DMS153 (cell line): ENCODE measurements at places on chromosomes 6 and 20.

DNA sequence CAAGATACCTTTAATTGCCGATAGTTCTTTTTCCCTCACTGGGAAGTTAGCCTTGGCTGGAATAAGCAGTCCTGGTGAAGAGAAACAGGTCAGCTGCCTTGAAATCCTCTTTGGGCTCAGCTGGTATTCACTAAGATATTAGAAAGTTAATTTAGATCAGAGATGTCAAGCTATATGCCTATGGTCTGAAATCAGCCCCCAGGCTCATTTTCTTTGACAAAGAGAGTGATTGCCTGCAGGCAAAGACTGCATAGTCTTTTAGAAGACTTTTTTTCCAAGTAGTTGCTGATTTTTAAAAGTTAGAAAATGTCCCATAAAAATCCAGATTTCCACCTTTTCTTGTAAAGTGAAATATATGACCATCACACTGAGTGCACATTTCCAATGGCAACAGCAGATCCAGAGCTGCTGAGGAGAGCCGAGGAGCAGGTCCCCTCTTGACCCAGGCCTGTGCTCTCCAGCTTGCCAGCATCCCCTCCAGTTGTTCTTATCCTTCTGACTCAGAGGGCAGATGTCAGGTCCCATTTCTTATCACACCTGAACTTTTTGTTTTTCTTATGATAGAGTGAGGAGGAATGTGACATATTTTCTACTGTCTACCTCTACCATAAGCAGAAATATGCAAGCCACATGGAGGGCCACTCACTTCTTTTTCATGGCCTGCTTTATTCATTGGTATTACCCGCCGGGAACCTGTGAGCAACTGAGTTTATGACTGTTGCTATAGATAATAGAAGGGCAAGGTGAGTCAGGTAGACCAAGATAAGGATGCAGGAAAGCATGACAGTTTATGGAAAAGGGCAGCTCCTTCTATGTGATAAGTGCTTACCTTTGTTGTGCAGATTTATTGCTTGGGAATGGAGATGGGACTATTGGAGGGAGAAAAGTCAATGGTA lies 17.6 kb upstream of the L3MBTL3 start:
- DNase-seq, result no peak

DNA sequence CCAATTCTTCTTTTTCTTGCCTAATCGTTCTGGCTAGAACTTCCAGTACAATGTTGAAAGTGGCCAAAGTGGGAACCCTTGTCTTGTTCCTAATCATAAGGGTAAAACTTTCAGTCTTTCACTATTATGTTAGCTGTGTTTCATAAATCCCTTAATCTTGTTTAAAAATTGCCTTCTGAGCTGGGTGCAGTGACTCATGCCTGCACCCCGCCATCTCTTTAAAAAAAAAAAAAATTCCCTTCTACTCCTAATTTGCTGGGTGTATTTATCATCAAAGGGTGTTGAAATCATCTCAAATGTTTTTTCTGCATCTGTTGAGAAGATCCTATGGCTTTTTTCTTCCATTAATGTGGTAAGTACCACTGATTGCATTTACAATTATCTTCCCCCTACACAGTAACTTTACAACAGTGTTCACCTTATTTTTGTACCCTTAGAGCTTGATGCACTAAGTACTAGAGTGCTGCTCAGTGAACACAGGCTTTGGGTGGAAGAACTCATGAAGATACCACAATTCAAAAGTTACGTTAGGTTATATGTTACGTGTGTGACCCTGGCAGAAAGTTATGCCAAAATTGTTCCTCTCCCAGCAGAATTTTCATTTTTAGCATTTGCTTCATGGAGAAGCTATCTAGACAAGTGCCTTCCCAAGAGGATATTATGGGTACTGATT lies 9.7 kb downstream of the SNRPB start:
- DNase-seq, result no peak

DNA sequence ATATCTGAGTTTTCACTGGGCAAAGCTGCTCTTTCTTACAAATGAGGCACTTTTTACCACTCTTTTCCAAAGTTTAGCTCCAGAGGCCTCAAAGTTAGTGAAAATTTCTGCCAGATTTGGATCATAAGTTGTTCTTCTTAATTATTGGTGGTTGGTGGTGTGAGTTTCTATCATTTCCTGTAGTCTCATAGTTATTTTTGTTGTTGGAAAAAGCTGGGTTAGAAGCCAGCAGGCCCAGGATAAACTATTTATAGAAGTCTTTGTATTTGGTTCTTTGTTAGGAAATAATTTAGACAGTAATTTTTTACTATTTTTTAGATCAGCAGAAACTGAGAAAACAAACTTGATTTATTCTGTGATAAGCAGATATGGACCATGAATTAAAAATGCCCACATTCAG lies 10.6 kb downstream of the PFDN4 start:
- no peak for DNase-seq

DNA sequence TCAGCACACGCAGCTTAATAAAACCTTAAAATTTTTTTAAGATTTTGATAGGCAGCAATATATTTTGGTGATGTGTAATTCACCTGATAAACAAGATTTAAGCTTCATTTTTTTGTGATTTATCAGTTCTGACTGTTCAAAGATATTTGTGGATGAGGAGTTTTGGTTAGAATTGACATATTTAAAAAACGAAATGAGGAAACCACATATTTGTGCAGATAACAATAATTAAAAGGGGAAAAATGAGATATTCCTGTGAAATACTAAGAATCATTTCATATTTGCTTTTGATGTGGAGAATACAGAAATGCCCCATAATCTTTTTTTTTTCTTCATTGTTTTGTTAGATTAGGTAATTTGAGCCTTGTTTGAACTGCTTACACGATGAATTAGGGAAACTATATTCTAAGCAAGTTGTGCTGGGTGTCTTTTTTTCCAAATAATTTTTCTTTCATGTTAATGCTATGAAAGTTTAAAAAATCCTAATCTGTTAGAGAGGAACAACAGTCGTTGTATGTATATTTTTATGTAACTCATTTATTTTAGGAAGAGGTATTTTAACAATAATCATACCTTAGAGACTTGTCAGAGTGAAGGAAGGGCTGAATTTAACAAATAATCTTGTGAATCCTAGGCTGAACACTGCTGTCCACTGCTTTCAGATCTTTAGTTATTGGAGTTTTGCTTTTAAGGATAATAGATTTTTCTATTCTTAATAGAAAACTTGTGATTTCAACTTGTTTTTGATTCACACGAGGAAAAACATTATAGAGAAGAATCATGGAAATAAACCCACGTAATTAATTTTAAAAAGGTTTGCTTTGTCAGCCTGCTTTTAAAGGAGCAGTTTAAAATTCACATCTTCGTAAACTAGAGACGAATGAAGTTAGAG lies 4.0 kb downstream of the ARID1B start:
- no peak for DNase-seq

DNA sequence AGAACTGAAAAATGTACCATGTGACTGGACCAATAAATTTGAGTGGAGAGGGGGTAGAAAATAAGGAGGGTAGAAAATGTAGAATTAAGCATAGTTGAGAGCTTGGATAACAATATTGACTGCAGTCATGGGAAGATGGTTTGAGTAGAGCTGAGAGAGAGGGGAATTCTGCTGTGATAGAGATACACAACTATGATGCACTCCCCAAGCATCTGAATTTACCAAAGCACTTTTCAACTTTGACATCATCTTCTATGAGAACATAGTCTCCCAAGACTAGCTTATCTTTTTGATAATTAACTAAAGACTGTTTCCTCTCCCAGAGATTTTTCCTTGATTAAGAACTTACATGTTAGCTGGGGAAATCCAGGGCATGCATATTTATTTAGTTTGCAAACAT lies 103.1 kb downstream of the TNFRSF21 start:
- no peak for DNase-seq

GRCh38 chr6:15297895-15298590 lies 52.2 kb downstream of the JARID2 start:
- DNase-seq, result no peak

DNA sequence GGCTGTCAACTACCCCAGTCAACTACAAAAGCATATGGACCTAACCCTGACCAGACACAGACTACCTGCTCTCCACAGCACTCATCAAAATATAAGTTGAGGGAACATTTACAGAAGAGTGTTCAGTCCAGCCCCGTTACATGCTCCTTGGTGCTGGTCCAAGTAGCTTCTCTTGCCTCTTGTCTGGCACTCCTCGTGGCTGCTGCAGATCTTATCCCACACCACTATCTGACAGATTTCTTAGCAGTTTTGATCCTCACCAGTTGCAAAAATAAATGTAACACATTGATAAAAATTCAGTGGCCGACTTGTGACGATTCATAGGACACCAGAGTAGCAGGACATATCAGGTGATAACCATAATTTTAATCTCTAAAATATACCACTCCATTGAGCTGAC lies 30.6 kb downstream of the FASTKD5 start:
- no peak for DNase-seq

GRCh38 chr20:63081351-63081750 lies 74.6 kb upstream of the BHLHE23 start:
- DNase-seq, result no peak

DNA sequence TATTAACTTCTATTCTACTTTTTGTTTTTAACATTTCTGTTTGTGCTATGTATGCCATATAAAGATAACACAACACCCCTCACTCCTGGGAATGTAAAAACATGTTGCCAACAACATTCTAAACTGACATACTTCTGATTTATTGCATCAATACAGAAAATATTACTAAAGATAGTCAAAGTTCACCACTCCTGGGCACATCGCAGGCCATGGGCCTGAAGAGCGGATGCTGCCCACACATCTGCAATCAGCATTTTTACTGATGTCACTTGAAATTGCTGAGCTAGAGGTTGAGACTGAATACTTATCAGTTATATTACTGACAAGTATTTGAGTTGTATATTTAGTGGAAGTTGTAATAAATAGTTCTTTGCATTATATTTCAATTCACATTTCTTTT lies 711.9 kb upstream of the EPHA7 start:
- no peak for DNase-seq

DNA sequence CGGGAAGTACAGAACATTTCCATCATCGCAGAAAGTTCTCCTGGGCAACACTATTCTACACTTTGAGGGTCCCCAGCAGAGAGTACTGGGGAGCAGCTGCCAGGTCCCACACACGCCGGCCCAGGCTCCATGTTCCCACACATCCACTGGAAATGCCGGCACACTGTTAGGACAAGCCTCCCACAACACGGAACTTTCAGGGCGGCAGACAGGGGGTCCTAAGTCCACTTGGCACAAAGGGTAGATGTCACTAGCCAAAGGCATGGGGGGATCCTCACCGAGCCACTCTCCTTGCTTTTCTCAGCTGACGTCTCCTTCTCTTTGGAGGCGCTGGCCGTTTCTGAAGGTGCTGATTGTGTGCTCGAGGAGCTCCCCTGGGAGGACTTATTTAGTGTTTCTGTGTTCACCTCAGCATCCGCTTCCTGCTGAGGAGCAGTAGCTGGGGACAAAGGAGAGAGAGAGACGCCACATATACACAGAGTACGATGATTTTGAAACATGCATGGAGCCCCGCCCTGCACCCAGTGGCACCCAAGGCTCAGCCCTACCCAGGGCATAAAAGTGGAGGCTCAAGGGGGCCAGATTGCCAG lies 135.4 kb downstream of the ZMYND8 start:
- DNase-seq, result no peak

- DNase-seq, result peak; percentile 26
Observed at GRCh38 chr20:62066339-62066982, 780 bp upstream of the TAF4 start.
